ENCODE measurements at places on chromosomes 5 and 9.

DNA sequence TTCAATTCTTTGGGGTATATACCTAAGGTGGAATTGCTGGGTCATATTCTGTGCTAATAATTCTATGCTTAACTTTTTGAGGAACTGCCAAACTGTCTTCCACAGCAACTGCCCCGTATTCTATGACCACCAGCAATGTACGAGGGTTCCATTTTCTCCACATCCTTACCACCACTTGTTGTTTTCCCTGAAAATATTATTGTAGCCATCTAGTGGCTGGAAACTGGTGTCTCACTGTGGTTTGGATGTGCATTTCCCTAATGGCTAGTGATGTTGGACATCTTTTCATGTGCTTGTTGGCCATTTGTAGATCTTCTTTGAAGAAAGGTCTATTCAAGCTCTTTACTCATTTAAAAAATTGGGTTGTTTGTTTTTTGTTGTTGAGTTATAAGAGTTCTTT lies 30.7 kb downstream of the MSX2 start:
- DNase-seq = no peak

DNA sequence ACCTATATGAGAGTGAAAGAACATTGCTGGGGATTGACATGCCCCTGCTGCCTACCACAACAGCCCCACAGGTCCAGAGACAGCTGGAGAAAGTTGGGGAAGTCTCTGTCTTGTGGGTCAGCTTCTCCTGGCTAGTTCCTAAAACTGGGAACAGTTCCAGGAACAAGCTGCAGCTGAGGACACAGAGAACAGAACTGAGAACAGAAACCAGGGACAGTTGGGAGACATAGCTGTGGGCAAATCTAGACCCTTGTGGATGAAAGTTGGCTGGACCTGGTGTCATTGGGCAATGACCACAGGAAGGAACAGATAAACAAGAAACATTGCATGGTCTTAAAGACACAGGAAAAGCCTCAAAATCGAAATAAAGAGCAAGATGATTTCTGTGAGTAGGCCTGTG lies 58.3 kb upstream of the MOCS2 start:
- DNase-seq = no peak

GRCh38 chr9:124009531-124010217 lies 1.9 kb upstream of the LHX2 start:
- no peak for DNase-seq

DNA sequence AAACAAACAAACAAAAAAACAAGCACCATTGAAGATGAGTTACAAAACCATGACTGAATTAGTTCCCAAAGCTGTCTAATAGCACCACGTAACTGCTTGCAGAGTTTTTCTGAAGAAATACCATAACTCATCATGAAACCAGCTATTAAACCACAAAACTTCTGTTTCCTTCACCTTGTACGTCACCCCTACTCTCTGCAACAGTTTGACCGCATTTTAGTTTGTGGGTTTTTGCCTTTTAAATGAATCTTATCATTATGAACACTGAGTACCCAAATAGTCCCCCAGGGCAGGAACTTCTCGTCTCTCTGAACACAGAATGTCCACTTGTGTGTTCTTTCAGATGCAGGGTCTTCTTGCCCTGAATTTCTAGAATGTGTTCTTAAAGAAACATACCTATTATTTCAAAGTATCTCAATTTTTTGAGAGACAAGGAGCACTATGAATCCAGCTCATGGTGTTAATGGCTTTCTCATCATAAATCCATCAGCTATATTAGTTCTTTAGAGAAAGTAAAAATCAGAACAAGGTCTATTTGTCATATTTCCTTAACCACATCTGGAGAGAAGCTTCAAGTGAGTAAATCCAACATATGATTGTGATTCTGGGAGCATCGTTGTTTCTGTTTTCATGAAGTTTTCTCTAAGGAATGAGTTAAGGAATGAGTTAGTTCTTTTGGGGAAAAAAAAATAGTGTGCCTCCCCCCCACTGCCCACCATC lies 210.6 kb downstream of the AUH start:
- no peak for DNase-seq

DNA sequence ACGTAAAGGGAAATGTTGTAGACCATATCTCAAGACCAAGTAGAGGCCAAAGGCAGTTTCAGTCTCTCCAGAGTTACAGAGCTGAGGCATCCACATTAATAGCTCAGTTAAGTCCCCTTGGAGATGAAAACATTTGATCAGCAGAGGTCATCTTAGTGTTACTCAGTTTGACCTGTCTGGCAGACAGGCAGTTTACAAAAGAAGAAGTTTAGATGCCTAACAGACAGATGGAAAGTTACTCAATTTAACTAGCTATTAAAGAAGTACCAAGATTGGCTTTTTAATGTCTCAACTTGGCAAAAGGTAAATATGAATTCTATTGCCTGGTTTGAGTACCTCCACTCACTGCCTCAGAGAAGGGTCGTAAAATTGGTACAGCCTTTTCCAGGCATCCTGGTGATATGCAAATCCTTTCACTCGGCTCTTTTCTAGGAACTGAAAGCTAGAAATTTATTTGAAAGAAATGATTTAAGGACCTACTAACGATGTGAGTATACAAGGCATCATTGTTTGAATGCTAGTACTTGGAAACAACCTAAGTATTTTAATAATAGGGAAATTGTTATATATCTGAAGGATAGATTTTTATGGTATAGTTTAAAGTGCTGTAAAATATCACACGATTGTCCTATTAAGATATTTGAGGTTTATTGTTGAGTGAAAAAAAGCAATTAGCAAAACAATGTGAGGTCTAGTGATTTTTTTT lies 14.8 kb downstream of the ACO1 start:
- DNase-seq = no peak

Measured in NCI-H1694 treated with DMSO at 0.1 percent for 48 hours (cell line).